ENCODE measurements at places on chromosomes 7 and 10. TPM values are rescaled to one million over a fixed set of nuclear protein-coding genes. Genes with fewer than 3 reads are reported as not detected.

The INTS15 gene
- total RNA-seq: 19.5 TPM

- DNase-seq: no peak
These were observed 43.4 kb upstream of the OPTN start for GRCh38 chr10:13056456-13057077.

The HERC4 gene
- total RNA-seq: 22.5 TPM

The SHH gene
- total RNA-seq: not detected

DNA sequence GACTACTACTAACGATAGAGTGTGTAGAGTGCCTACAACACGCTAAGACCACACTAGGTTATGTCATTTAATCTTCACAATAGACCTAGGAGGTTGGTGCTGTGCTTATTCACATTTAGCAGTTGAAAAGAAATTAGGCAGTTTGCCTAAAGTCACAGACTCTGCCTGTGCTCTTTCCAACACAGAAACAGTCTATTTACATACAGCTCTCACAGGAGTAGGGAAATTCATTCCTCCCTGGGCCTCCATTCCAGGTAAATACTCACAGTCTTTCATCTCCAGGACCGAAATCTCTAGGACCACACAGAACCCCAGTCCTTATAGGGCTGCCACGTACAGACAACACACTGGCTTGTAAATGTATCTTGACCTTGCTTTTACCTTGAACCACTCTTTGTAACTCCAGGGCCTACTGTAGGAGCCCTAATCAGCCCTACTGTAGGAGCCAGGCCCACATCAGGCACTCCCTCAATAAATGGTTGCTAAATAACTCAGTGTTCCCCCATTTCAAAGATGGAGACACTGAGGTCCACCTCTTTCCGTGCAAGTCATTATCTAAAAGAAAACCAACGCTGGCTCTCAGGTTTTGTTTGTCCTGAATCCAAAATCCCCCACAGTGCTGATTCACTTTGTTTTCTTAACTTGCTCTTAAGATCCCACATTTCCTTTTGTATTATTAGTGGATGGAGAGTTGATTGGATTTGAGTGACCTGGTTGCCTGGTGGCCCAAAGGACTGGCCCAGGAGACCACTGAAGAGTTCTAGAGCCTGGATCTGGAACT lies 146.9 kb downstream of the KCNMA1 start:
- DNase-seq: no peak

GRCh38 chr10:132293813-132294520 lies 13.8 kb downstream of the STK32C start:
- DNase-seq: no peak

DNA sequence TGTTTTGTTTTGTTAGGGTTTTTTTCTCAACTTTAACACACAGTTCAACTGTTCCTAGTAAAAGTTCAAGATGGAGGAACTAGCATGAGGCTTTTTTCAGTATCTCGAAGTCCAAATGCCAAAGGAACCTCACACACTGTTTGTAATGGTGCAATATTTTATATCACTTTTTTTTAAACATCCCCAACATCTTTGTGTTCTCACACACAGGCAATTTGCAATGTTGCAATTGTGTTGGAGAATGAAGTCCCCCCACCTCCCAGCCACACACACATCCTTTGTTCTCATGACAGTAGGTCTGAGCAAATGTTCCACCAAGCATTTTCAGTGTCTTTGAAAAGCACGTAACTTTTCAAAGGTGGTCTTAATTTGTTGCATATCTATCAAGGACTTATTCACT lies 120.9 kb downstream of the TWIST1 start:
- DNase-seq: no peak

The PPP1R17 gene
- not detected for total RNA-seq

The CTAGE4 gene
- total RNA-seq: 0.59 TPM

The ASB10 gene
- total RNA-seq: 4.0 TPM

DNA sequence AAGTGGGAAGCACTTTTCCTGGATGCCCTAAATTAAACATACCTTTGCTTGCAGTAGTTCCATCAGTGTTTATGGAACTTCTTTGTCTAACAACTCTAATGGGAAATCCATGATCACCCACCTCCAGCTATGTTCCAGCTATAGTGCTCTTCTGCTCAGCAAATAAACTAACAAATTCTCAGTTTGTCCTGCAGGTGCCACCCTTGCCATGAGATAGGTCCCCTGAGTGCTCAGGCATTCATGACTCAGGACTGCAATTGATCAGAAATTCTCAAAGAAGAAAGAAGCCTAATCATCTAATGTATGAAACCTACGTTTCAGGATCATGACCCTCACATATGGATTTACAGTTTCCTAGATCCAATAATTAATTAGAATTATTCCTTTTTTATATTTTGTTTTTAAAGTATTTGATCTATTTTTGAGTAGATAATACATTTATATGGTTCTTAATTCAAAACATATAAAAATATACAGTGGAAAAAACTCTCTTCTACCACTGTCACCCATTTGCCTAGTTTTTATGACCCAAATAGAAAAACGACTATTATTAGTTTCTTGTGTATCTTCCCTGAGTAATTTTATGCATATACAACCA lies 48.7 kb upstream of the DYNC1I1 start:
- no peak for DNase-seq

GRCh38 chr10:38043516-38043915 lies 33.0 kb downstream of the ZNF33A start:
- DNase-seq: no peak

The CYP3A4 gene
- total RNA-seq: not detected

- DNase-seq: no peak
These were observed 16.5 kb upstream of the ITGB8 start for GRCh38 chr7:20314198-20314597.

The LLCFC1 gene
- total RNA-seq: not detected

DNA sequence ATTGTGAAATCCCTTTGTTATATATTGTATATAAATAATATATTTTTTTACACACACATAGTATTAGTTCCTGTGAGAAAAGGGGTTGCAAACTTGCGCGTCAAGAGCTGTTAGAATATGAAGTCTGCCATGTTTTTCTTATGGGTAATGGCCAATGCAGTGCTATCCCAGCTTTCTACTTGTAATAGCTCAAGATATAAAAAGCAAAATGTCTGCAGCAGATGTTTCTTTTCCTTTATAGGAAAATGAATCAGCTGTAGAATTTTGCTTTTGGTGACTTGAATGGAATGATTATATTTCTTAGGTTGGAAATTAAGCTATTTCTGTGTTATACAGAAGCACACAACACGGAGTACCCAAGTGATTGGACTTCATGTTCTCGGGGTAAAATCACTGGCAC lies 53.3 kb upstream of the TMEM236 start:
- no peak for DNase-seq

GRCh38 chr10:4242561-4243035 lies 457.6 kb upstream of the KLF6 start:
- no peak for DNase-seq

- peak; percentile 73 for DNase-seq
These were observed 29.1 kb downstream of the GALNT11 start for GRCh38 chr7:152054367-152055230.

DNA sequence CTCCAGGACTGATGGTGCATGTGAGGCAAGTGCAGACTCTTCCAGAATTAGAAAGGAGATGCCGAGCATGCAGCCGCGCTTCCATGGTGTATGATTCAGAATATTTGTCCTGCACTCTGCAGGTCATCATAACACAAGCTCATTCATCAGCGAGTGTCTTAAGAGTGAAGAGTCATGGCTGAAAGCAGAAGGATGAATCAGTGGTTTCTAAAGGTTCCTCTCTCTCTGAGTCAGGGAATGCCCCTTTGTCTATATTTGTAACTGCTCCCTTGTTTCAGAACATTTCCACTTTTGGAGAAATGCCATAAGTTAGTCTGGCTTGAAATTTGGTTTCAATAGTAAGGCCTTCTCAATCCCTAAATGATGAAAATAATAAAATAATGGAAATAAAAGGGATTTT lies 52.3 kb downstream of the HECW1 start:
- no peak for DNase-seq

The GTF2IRD1 gene
- total RNA-seq: 16.5 TPM

DNA sequence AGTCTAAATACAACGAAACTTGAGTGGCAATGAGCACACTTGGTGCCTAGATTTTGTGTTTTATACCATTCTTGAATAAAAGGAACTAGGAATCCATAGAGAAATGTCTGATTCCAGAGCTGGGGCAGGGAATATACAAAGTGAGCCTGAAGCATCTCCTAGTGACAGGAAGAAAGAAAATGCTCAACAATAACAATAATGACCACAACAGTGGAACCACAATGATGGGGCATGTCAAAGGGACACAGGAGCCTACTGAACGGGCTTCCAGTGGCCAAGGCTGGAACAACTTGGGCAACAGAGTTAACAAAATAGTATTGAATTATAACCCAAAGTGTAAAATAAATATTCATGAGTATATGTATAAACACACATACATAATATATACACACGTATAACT lies 94.4 kb upstream of the ADCY1 start:
- no peak for DNase-seq

The CYP3A7 gene
- total RNA-seq: 0.82 TPM

DNA sequence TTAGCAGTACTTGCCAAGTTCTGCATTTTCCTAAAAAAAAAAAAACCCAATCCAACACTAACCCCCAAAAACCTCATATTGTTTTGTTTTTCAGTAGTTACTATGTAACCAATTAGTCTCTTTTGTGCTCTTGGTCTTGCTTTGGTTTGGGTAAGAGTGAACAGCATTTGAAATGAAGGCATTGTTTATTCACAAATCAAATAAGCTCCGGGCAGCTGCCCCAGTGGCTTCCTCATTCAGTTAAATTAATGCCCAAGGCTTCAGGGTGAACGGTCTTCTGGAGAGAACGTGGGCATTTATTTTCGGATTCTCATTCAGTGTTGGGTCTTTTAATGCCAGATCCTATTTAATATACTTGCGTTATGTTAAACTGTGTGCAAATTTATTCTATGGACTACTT lies 108.7 kb downstream of the GFRA1 start:
- no peak for DNase-seq

The DYDC1 gene
- not detected for total RNA-seq

DNA sequence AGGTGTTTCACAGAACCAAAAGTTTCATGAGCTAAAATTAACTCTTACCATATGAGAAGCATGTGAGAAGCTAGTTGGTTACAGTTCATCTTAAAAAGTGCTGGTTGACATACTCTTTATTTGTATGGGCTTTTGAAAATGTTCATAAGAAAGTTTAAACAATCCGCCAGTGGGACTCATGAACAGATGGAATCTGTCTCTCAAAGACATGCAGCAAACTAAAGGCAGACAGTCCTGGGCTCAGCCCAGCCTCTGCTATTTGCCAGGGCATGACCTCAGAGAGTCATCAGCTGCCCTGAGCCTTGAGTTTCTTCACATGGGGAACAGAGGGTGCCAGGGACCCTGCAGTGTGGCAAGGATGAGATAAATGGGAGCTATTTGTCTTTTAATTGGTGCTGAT lies 3.2 kb downstream of the PYROXD2 start:
- no peak for DNase-seq

The TUBAL3 gene
- total RNA-seq: 1.7 TPM

The BMPER gene
- total RNA-seq: 3.8 TPM

DNA sequence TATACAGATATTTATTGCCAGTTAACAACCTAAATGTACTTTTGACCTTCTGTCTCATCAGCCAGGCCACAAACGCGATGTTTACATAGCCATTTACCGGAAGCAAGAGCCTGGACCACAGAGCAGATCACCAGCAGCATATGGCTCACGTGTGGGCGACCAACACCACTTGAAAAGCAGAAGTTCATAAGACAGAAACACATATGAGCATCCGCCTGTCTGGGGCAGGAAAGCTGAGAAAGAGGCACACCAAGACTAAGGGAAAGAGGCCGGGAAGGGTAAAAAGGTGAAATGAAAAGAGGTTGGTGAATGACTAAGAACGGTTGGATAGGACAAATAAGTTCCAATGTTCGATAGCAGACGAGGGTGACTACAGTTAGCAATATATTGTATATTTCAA lies 1.3 kb downstream of the ABCB1 start:
- no peak for DNase-seq

DNA sequence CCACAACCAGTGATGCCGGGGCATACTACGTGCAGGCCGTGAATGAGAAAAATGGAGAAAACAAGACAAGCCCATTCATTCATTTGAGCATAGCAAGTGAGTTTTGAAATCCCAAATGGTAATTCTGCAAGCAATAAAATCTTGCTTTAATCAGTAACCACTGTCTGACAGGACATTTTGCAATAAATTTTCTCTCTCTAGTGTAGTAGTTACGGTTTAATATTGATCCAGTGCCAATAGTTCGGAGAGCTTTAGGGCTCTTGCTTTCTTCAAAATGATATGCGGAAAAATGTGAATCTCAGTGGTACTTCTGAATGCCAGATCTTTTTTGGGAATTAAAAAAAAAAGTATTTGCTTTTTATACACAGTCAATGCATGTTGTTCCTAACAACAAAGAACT lies 520.4 kb downstream of the SDK1 start:
- DNase-seq: no peak

DNA sequence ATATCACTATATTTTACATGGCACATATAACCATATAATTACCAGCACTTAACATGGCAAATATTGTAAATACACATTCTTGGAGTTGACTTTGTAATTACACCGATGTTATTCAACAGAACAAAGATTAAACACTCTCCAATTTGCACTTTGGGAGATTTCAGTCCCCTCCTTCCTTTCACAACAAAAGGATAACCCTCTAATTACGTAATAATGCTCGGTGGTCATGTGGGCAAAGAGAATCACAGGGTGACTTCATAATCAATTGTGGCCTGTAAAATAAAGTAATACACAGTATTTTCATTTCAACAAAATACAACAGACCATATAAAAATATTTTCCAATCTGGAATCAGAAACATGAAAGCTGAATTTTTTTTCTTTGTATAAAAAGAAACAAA lies 73.2 kb downstream of the RHOBTB1 start:
- DNase-seq: no peak

DNA sequence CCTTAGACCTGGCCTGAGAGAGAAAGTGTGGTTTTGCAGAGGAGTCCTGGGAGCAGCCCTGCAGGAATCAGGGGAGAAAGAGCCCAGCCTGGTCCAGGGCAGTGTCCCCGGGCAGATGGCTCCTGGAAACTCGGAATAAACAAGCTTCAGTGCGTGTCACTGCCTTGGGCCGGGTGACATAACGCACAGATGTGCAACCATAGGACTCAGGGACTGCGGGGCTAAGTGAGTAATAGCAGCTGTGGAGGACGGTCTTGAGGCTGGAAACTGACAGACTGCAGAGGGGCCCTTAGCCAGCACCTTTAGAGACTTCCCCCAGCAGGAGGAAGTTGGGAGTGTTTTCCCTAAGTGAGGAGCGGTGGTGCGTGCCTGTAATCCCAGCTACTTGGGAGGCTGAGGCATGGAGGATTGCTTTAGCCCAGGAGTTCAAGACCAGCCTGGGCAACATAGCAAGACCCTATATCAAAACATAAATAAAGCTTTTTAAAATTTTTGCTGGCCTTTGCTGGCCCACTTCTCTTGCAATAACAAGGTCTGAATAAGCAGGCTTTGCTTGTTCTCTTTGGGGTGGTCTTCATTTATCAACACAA lies 5.3 kb upstream of the CLIP2 start:
- DNase-seq: no peak

All from right atrium auricular region (tissue), 2 donors.